COLO829 (cell line): ENCODE measurements at places on chromosomes 12 and 14.

- DNase-seq: no peak
Observed at GRCh38 chr12:68515793-68516192, 94.9 kb upstream of the RAP1B start.

- DNase-seq: no peak
Observed at GRCh38 chr14:94653321-94653720, 41.1 kb downstream of the SERPINA3 start.

- DNase-seq: no peak
Observed at GRCh38 chr12:49507139-49507538, 31.7 kb upstream of the KCNH3 start.

GRCh38 chr14:68526512-68527091 is 266.3 kb downstream of the ZFP36L1 start:
- DNase-seq: no peak

DNA sequence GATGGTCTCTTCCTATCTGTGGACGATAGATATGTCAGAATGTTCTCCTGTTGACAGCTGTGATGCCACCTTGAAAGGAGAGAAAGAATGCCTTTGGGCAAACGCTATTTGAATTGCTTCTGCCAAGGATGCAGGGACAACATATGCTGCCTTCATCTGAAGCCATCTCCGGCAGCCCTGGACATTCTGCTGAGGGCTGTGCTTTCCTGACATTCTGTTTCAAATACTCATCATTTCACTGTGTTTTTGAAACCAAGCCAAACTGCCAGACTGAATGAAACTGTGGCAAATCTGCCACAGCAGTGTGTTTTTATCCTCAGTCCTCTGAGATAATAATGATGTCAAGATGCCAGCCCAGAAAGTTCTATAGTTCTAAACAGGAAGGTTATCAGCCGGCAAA is 85.8 kb upstream of the BCAT1 start:
- no peak for DNase-seq

DNA sequence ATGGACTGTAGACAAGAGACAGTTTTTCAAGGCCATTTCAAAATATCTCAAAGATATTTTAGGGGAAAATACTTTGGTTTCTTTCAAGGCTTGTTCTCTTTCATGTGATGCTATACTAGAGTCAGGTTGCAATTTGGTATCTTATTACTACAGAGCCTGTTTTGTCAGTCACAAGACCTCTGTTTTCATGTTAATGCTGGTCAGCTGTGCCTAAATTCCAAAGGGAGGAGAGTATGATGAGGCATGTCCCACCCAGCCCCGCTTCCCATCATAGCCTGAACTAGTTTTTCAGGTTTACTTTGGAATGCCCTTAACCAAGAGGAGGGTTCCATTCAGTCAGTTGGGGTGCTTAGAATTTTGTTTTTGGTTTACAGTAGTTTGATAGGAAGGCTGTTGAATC is 52.6 kb downstream of the GPHB5 start:
- DNase-seq: no peak

GRCh38 chr12:39426636-39427240 is 16.2 kb downstream of the KIF21A start:
- DNase-seq: no peak

- DNase-seq: peak; percentile 51
Observed at GRCh38 chr14:67387195-67387594, 24.8 kb downstream of the PLEK2 start.

DNA sequence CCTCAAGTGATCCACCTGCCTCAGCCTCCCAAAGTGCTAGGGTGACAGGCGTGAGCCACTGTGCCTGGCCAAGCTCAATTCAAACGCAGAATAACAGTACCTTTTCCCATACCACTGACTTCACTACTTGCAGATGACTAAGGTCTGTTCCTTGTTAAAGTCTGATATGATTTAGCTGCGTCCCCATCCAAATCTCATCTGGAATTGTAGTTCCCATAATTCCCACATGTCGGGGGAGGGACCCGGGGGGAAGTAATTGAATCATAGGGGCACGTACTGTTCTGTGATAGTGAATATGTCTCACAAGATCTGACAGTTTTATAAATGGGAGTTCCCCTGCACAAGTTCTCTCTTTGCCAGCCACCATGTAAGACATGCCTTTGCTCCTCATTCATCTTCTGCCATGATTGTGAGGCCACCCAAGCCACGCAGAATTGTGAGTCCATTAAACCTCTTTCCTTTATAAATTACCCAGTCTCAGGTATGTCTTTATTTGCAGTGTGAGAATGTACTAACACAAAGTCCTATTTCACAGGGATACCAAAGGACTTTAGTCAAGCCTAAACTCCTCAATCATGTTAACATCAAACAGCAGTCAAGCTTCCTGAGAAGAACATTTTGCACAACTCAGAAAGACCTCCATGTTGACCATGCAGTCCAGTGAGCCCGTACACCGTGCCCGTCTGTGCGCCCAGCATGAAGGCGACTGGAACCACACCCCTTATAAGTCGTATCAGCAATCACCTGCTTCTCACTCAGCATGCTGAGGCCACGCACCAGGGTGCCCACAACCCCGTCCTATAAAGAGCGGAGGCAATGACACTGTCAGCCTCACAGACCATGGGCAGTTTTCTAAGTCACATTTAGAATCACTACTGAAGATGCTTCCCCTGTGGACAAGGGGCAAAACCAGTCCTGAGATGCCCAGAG is 36.9 kb downstream of the FOXN3 start:
- no peak for DNase-seq

- DNase-seq: no peak
Observed at GRCh38 chr12:44759289-44759688, 116.8 kb downstream of the NELL2 start.

- DNase-seq: no peak
Observed at GRCh38 chr14:43789458-43789857, 717.6 kb downstream of the FSCB start.

GRCh38 chr12:5588176-5588575 is 156.3 kb downstream of the NTF3 start:
- no peak for DNase-seq

DNA sequence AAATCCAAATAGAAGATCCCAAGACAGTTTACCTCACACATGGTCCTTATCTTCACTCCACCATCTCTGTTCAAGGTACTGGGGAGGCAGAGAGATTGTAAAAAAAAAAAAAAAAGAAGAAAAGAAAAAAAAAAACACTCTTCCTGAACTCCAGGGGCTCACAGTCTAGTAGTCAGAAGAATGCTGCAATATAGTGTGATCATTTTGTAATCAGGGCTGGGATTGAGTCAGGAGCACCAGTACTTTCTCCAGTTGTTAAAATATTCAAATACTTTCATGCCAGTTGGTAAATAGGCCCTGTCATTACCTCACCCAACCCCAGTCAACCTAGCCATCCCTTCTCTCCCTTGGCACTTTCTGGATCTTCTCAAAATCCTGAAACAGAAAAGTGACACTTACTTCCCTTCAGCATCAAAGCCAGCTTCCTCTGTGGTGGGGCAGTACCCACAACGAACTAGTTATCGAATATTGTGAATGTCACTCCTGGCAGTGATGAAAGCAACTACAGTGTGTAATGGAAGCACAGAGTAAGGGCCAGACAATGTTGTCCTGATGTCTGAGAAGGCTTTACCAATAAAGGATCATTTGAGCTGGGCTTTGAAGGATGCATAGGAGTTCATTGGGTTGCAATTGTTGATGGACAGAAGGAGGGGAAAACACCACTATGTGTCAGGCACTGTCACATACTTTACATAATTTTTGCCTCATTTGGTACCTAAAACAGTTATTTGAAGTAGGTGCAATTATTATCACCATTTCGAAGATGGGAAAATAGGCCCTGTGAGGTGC is 44.3 kb upstream of the HSPB8 start:
- DNase-seq: no peak

DNA sequence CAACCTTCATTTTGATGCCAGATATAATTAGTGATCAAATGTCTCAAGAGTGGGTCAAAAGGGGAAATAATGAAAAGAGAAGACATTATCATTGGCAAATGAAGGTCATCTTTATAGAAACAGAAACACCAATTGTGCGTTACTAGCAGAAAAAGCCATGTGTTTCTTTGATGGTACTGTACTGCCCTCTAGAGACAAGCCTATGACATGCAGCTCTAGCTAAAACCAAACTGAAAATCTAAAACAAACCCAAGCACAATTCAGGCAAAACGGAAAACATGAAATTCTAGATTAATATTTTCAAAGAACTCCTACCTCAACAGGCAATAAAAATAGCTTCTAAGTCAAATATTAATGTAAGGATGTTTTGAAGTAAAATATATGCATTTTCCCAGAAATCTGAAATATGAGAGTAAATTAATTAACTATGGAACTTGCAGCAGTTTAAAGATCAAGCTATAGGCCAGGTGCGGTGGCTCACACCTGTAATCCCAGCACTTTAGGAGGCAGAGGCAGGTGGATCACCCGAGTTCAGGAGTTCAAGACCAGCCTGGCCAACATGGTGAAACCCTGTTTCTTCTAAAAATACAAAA is 115.4 kb downstream of the KLHL28 start:
- peak; percentile 65 for DNase-seq

DNA sequence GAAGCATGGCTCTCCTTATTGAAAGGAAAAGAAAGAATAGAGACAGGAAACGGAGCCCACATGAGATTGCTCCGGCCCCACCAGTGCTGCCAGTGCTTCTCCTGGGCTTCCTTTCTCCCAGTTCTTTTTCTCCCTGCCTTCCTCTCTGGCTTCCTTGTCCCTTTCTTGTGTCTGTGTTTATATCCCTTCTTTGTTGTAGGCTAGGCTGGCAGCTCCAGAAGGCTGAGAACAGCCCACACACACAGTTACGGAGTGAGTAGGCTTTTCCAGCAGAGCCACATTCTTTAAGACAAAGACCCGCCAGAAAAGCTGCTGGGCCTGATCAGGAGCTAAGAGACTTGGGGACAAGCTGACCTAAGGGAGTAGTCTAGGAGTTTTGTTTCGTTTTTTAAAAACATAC is 13.0 kb downstream of the CIPC start:
- DNase-seq: peak; percentile 40

DNA sequence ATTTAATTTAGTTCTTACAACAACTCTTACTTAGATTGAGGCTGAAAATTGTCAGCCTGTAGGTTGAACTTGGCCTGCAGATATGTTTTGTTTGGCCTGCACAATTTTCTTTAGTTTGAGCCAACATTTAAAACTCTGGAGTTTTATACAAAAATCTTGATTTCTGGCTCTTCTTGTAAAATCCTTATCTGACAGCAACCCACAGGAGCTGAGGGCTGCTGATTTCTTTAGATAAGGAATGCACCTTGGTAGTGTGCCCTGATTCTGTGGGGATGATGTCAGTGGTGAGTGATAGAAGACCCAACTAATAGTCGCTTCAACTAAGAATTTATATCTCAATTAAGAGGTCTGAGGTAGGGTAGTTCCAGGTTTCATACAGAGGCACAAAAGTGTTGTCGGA is 49.5 kb downstream of the SOCS2 start:
- DNase-seq: no peak

GRCh38 chr12:104834607-104835006 is 123.5 kb downstream of the SLC41A2 start:
- no peak for DNase-seq

GRCh38 chr12:110921262-110921661 is 883 bp upstream of the MYL2 start:
- DNase-seq: no peak

- DNase-seq: no peak
Observed at GRCh38 chr14:58460772-58461171, 33.3 kb downstream of the KIAA0586 start.

GRCh38 chr12:63354969-63355368 is 204.0 kb upstream of the AVPR1A start:
- DNase-seq: no peak

- DNase-seq: no peak
Observed at GRCh38 chr12:46546634-46547273, 174.2 kb upstream of the SLC38A2 start.

GRCh38 chr12:31874961-31875608 is 84.1 kb upstream of the RESF1 start:
- peak; percentile 61 for DNase-seq
